ENCODE measurements at places on chromosomes 16 and 17. TPM values are rescaled to one million over a fixed set of nuclear protein-coding genes. Genes with fewer than 3 reads are reported as not detected.

The LRRC75A gene
- polyA plus RNA-seq = 5.7 TPM

GRCh38 chr16:87816507-87817100, 50.8 kb upstream of the KLHDC4 start:
- DNase-seq = no peak

GRCh38 chr17:15944759-15945526, at the start of gene ADORA2B:
Gene ADORA2B, plus strand, starts transcription at chr17:15945130. Its CDS starts 119 bp downstream, at chr17:15945249.
- DNase-seq = peak; percentile 61

DNA sequence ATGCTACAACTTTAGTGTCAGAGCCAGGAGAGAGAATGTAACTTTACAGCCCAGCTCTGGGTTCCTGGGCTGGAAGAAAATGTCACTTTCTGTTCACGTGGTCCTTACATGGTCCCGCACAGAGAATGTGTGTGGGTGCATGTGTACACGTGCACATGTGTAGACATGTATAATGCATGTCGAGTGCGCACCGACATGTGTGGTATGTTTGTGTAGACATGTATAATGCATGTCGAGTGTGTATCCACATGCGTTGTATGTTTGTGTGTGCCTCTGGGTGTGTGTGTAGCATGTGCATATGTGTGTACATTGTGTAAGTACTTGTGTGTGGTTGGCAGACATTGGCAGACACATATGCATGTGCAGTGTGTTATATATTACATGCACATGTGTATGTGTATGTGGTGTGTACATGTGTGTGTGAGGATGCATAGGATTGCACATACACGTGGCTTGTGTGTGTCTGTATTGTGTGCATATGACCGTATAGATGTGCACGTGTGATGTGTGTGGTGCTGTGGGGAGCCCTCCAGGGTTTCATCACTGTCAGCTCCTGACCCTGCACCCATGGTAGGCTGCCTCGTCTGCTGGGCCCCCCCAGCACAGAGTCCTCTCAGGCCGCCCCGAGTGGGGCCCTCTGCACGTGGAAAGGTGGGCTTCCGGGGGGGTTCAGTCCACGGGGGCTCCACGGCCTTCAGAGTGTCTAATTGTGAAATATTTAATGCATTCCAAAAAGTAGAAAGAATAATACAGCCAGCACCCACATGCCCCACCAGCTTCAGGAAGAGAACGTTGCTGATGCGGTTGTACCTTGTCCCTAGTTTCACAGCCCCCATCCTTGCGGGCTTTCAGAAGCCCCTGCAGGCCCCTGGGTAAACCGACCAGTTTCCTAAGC, 214.2 kb upstream of the GSE1 start:
- DNase-seq = no peak

DNA sequence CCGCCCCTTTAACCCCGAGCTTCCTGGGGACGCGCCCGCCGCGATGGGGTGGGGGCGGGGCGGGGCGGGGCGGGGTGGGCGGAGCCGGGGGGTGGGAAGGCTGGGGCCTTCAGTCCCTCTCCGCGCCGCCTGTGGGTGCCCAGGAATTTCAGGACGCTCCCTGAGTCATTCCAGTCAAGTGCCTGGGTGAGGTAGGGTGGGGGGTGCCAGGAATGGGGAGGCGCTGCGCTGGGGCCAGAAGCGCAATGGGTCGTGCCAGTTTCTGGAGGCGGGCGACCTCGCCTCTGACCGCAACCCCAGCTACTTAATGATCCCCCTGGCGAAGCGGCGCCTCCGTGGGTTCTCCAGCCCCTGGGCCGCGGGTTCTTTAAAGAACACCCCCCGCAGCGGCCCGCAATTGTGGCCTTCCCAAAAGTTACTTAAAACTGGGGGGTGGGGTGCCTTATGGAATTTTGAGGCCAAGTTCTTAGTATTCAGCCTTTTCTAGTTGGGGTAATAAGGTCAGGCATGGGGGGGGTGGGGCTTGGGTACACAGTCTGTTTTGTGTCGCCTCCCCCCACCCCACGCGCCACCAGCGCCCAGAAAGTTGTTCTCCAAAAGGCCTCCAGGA, 826 bp upstream of the GSE1 start:
- no peak for DNase-seq

- DNase-seq = no peak
Observed at GRCh38 chr16:4922721-4923342, 14.1 kb downstream of the PPL start.

- no peak for DNase-seq
Observed at GRCh38 chr17:56762144-56762543, 71.6 kb downstream of the C17orf67 start.

- no peak for DNase-seq
Observed at GRCh38 chr16:12422233-12422632, 381.5 kb downstream of the CPPED1 start.

Data from right lung (tissue), 10 donors.